ENCODE measurements at places on chromosomes 7 and 10.

- DNase-seq: no peak
These were observed 61.2 kb downstream of the CDH23 start for GRCh38 chr10:71457908-71458307.

DNA sequence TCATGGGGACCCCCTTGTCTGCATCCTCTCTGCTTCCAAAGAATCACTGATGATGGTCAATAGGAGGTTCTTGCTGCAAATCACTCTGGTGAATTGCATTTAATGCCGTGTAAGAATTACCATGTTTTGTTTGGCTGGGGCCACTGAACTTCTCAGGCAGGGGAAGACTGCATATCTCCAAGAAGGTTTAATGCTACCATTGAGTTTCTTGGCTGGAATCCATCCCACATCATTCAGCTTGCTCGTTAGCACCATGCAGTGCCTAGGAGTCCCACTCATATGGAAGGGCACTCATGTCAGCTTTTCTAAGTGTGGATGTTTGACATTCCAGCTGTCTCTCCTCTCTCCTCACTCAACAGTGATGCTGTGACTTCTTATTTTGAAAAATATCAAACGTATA, 50.2 kb upstream of the BAMBI start:
- no peak for DNase-seq

- DNase-seq: no peak
These were observed 6.4 kb upstream of the PRKCQ start for GRCh38 chr10:6586501-6586900.

- no peak for DNase-seq
These were observed 40.3 kb downstream of the CCDC71L start for GRCh38 chr7:106620676-106621075.

- DNase-seq: no peak
These were observed 293.7 kb downstream of the FZD1 start for GRCh38 chr7:91557789-91558404.

- DNase-seq: peak; percentile 58
These were observed 101.4 kb upstream of the FAM133B start for GRCh38 chr7:92691578-92691977.

DNA sequence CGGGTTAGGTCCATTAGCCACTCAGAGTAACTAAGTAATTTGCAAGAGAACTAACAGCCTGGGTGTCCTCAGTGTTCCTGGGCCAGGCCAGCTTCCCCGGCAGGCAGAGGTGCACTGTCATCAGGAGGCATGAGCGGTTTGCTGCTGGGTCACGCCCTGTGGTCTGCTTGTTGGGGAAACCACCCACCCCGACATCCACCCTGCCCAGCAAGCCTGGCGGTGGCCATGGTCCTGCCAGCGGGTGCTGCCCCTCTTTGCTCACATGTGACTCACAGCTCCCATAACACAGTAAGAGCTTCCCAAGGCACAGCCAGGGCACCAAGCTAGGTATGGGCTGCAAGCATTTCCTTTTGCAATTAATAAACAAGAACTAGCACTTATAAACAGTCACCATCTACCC, 75.9 kb downstream of the RGS10 start:
- DNase-seq: no peak

DNA sequence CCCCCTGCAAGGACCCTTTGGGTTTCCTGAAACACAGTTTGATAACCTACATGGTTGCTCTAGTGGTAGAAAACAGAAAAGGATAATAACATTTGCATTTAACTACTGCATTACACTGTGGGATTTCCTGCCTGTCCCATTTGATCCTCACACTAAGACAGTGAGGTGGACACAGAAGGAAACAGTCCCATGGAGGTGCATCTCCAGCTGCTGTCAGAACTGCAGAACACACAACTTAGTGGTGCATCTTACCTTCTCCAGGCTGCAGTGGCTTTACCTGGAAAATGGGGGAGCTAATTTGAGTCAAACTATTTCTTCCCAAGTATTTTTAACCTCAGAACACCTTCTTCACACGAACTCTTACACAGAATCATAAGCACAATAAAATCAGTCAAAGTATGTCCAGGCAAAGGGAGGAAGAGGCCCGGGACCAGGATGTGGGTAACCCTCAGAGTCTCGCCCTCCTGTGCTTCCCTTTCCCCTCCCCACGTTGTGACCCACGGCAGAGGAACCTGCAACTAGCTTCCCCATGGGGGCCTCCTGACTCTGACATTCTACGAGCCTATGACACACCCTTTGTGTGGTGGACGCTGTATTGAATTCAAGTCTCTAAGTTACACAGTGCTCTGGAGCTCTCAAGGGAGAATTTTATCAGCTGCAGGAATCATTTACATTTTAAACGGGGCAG, 33.7 kb downstream of the SCRN1 start:
- DNase-seq: peak; percentile 5
